ENCODE measurements at places on chromosomes 4 and X. TPM values are rescaled to one million over a fixed set of nuclear protein-coding genes. Genes with fewer than 3 reads are reported as not detected.

Gene MGARP
- 0.11 TPM for total RNA-seq

Gene ADGRL3
- 5.0 TPM for total RNA-seq

Gene TIGD4
- 1.5 TPM for total RNA-seq

Gene CSN1S1
- total RNA-seq: not detected

Gene GAGE2A
- 28.0 TPM for total RNA-seq

Gene TMPRSS11D
- total RNA-seq: 0.05 TPM

Gene PIM2
- total RNA-seq: 21.2 TPM

Gene XAGE2
- not detected for total RNA-seq

Gene ART3
- total RNA-seq: 13.7 TPM

Gene BCORL1
- 1.4 TPM for total RNA-seq

Gene GAGE12F
- not detected for total RNA-seq
